Suppressor macrophage (primary cell): ENCODE measurements at places on chromosomes 13 and 19.

DNA sequence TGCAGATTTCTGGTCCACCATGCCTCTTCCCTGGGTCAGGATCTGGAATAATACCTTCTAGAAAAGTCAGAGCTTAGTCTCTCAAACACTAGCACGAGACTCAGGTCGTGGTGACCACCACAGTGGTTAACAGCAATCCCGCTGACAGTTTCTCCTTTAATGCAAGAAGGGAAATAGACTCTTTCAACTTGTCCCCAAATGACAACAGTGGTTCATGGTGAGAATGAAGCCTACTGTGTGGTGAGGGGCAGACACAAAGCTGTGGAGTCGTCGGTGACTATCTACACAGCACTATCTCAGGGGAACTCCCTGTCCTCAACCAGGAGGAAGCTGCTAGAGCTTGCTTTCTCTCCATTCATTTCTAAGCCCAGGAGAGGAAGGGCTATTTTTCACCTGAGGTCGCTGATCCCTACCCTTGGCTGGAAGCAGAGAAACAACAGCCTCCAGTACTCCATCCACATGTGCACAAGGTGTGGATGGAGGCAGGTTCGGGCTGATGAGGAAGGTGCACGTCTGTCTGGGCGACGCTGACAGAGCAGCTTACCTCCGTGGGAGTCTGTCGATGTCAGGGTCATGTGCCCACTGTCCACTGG, 72.4 kb downstream of the STK24 start:
- no peak for DNase-seq

GRCh38 chr13:113837560-113838355, 26.1 kb downstream of the GAS6 start:
- DNase-seq, result peak; percentile 31

DNA sequence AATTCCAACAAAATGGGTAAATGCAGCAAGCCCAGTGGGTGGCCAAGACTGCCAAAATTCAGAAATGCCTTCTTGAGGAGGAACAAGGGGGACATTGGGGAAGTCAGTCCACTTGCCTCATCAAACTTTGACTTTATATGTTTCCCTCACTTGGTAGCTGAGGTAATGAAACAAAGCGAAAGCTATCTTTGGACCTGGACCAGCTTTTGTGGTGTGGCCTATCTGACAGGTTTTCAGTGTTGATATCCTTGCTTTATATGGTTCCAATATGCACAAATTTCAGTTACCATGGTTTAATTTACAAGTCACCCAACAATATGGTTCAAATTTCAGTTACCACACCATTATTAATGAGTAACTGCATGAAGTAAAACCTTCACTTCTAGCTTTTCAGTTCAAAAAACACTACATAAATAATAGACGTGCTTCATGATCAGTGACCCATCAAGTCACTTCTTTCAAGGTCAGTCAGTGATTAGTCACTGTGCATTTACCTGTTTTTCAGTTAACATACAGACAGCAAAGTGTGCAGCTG, 17.7 kb upstream of the POU4F1 start:
- no peak for DNase-seq

DNA sequence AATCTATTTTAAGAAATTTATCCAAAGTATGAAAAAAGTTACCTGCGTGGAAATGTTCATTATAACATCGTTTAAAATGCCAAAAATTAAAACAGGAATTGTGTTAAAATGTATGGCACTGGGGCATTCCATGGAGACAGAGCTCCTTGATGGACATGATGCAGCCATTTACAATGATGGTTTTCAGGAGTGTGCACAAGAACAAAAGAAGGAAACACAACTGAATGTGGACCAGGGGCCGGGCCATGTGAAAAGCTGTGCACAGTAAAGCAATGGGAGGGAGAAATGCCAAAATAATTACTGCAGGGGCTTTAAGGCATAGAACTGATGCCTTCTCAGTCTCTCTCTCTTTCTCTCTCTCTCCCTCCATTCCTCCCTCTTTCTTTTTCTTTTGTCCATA, 115.0 kb downstream of the ZNF536 start:
- DNase-seq, result no peak

DNA sequence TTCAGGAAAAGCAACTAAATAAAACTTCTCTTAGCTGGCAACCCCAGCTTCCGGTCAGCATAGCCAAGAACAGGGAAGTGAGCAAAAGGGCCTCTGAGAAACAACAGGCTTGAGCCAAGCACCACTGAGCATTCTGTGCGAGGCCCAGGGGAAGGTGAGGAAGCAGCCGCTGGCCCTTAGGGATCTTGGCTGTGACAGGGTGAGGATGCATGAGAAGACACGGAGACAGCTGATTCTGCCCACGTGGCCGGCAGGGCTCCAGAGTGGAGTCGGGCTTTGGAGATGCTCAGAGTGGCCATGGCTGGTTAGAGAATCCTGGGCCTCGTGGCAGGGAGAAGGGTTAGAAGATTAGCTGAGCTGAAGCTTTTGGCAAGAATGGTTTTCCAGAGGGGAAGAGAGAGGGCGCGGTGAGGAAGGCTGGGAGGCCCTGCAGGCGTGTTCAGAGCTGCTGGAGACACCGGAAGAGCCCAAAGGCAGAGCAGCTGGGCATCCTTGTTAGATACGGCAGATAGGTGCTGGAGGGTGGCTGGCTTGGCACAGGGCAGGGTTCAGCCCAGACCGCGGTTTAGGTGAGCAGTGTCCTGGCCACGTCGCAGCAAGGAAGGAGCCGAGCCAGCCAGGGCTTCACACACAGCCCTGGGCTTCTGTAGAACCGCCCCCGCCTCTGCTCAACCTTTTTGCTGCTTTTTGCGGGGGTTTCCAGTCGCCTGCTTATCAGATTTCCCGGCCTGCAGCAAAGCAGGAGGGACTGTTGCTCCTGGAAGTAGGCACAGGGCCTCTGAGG, 17.3 kb downstream of the UPF1 start:
- DNase-seq, result peak; percentile 92
